Effector memory CD4-positive, alpha-beta T cell (primary cell): ENCODE measurements at places on chromosomes 6 and 20.
A peak's percentile ranks its signal among the peaks of the same experiment; 100 is the strongest.

DNA sequence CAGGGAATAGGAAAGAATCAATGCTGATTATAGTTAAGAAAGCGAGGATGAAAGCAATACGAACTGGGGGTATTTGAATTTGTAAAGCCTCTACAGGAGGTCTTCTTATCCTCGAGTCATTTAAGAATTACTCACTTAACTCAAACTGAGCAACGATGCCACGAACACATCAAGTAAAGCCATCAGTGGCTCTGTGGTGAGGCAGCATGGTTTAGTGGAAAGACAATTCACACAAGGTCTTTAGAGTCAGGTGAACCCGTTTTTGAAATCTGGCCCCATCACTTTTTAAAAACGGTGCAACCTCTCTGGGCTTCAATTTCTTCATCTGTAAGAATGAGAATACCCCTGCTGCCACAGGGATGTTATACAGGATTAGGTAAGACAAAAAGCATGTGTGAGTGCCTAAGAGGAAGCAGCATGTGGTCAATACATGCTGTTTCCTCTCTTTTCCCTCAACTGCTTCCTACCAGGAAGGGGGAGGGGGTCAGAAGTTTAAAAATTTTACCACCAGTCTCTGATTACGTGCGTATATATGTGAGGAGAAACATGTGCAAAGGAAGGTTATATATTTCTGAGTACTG lies 162.0 kb downstream of the BTBD9 start:
- DNase-seq, result no peak

DNA sequence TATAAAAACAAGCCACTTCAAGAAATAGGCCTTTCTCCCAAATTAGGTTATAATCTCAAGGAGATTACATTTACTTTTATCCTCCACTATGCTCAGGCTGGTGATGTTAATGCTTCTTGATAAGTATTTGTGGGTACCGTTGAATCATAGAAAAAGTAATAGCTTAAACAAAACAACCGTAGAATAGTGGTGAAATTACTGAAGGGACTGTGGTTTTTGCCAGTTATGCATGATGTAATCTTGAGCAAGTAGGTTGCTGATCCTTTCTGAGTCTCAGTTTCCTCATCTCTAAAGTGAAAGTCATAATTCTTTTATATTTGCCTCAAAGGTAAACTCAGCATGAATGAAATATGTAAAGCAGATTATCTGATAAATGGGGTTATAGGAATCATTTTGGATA lies 187.3 kb upstream of the JAG1 start:
- no peak for DNase-seq

- no peak for DNase-seq
Observed at GRCh38 chr6:122778302-122778701, 1.2 kb upstream of the FABP7 start.

DNA sequence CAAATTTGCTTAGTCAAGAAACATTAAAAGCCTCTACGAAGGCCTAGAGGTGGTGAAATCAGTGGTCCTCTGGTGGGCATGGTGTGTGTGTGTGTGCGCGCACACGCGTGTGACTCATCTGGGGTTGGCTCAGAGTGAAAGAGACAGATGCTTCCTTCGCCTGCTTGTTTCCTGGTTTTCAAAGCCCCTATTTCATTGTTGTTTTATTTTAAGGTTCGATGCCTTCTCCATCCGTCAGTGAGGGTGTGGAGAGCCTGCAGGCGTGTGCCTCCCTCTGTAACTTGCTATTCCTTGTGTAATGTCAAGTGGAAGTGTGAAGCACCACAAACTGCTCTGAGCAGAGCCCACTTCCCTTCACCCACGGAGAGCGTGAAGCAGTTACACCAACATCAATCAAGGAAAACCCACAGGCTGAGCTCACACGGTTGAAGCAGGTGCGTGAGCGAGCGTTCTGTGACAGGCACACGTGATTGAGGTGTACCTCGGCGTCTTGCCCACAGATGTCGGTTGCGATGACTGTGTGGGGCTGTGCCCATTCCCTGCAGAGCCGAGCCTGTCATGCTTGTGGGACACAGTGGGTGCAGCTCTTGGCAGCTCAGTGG lies 233.9 kb downstream of the PRL start:
- no peak for DNase-seq

GRCh38 chr6:31940256-31940664 lies 5.6 kb upstream of the CFB start:
- DNase-seq, result no peak

DNA sequence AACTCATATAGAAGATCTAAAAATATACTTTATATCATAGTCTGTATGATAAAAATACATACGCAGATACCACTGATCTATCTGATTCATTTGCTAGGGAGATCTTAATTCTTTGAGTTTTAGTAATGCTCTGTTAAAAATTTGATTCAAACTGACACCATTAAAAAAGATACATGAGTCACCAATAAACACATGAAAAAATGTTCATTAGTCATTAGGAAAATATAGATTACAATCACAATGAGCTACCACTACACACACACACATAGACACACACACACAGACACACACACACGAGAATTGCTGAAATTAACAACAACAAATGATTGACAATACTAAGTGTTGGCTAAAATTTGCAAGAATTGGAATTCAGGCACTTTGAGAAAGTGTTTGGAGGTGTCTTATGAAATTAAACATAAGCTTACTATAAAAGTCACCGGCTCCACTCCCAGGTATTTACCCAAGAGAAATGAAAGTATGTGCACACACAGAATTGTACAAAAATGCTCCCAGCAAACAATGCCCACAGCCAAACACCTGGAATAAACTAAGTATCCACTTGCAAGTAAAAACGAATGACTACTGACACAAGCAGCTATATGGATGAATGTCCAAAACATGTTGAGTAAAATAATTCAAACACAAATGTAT lies 117.7 kb upstream of the GGTLC1 start:
- no peak for DNase-seq

DNA sequence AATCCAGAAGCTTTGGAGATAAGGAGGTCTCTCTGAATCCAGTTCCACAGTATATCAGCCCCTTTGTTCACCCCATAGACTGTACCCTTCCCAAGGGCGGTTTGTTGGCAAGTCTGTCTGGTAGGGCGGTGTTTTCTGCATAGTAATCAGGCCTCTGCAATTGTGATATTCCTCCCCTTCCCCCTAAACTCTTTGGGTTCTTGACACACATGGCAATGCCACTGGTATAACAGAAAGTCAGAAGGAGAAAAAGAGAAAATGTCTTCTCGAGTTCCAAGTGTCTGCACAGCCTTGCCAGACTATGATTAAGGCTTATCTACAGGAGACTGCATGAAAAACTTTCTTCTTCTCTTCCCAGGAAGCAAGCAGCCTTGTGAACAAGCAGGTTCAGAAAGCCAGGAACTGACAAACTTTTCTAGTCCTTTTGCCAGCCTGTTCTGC lies 45.6 kb downstream of the FOXO3 start:
- no peak for DNase-seq

GRCh38 chr6:113591896-113592827 lies 265.0 kb upstream of the MARCKS start:
- no peak for DNase-seq

- DNase-seq, result no peak
Observed at GRCh38 chr20:58526411-58526810, 11.2 kb upstream of the APCDD1L start.

- DNase-seq, result peak; percentile 9
Observed at GRCh38 chr6:109073344-109074132, 21.1 kb downstream of the SESN1 start.

GRCh38 chr6:122365775-122366403 lies 33.6 kb upstream of the HSF2 start:
- no peak for DNase-seq

DNA sequence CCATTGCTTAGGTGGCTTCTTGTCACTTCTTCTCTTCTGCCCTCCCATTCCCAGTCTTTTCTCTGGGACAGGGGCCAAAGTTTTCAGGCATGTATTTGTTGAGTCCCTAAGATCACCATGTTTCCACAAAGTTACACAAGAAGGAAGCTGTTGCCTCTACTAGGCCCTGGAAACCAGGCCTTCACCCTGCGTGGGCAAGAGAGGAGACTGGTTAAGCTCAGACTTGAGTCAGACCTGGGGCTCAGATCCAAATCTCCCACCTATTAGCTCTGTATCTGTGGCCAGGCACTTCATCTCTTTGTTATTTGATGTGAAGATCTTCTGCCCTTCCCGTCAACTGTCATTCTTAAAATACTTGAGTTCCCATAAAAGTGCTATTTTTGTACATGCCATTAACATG lies 154.6 kb downstream of the SASH1 start:
- no peak for DNase-seq

- no peak for DNase-seq
Observed at GRCh38 chr6:12957321-12958051, 240.9 kb downstream of the PHACTR1 start.

- no peak for DNase-seq
Observed at GRCh38 chr20:64049060-64049877, at the start of gene SOX18. Gene SOX18, minus strand, starts transcription at chr20:64049639. Its CDS starts 123 bp downstream, at chr20:64049516.

DNA sequence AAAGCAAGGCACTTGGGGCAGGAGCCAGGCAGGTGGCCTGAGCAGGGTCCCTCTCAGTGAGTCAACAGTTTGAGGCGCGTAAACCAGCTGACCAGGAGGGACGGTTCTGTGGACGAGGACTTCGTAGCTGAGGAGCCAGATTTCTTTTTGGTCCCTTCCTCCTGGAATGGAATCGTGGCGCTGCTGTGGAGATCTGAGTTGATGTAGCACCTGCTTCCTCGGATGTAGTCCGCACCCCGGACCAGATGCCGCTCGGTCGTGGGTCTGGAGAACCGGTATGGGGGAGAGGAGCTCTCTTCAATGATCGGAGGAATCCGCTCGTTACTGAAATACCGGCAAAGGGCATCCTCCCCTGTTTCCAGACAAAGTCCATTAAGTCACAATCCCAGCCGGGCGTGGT lies 49.7 kb upstream of the IPCEF1 start:
- DNase-seq, result no peak

GRCh38 chr20:9139106-9139833 lies 70.4 kb downstream of the PLCB4 start:
- DNase-seq, result no peak

DNA sequence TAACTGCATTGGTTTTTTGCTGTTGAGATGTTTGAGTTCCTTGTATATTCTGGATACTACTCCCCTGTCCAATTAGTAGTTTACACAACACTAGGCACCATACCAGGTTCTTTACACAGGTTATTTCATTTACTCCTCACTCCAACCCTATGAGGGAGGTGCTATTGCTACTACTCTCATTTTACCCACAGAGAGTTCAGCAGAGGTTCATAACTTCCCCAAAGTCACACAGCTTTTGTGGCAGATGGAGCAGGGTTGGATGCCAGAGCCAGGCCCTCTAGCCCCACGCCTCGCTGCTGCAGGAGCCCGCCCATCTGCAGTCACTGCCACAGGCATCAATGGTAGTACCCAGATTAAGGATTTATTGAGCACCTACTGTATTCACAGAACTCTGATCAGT lies 61.7 kb upstream of the MAP3K4 start:
- DNase-seq, result no peak

DNA sequence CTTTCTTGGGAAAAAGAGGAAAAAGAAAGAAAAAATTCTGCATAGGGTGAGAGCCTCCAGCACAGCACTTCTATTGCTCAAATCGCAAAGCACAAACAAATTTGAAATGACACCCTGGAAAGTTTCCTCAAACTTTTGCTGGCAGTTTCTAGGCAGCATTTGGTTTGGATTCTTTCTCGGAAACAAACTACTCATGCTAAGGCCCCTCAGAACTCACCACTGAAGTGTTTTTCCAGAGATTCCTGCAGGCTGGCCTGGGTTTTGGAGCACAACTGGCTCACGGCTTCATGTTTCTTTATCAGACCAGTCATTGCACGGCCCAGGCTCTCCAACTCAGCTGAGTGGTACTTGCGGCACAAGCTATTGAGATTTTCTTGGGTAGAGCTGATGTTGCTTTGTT lies 237.8 kb downstream of the SYNE1 start:
- DNase-seq, result no peak

DNA sequence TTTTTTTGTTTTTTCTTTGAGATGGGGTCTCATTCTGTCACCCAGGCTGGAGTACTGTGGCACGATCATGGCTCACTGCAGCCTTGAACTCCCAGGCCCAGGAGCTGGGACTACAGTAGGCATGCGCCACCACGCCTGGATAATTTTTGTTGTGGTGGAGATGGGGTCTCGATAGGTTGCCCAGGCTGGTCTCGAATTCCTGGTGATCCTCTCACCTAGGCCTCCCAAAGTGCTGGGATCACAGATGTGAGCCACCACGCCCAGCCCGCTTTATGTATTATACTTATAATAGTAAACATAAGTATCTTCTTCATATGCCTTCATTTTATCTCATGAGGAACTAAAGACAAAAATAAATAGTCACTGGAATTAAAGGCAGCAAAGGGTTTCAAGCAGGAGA lies 63.5 kb downstream of the GINS1 start:
- DNase-seq, result no peak

DNA sequence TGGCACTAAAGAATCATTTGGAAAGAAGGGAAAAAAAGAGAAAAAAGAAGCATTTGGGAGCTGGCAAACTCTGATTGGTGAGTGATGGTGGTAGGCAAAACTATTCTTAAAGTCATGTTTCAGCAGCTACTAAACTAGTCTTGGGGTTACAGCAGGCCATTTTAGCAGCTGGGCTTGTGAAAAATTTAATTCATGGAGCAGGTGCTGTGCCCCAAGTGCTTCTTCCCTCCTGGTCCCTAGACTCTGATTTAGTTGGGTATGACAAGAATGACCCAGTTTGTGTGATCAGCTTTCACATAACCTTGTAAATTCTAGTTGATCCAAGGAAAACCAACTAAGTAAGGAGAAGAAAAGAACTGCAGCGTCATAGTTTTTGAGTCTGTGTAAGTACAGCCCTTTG lies 1.1 kb upstream of the ASIP start:
- no peak for DNase-seq

DNA sequence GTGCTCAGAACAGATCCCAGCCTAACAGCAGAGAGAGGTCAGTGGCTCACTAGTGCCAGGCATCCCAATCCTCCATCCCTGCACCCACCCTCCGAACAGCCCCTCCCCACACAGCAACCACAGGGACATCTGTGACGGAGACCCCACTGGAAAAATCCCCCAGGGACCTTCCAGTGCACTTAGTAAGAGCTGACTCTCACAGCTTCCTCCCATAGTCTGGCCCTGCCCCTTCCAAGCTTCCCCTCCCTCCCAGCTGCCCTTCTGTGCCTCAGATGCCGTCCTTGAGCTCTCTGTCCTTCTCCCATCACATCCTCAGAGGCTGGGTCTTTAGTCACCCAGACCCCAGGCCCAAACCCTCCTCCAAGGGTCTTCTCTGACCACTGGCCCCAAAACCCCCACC lies 9.7 kb upstream of the THBS2 start:
- DNase-seq, result no peak

DNA sequence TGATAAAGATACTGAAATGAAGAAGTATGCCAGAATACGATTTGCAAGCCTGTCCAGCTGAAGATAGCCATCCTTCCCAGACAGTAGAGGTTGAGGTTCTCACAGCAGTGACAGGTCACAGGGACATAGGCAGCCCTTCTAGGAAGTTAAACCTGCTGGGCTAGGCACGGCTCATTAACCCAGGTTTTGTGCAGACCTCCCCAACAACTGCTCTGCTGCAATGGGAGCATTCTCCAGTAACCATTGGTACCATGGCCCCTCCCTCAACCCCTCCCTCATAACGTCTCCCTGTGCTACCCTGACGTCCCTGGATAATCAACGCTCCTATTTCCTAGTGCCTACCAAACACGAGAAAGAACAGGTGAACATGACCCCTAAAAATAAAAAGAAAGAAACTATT lies 15.8 kb downstream of the ID4 start:
- no peak for DNase-seq

- DNase-seq, result no peak
Observed at GRCh38 chr6:154993026-154993425, 2.1 kb upstream of the TIAM2 start.

GRCh38 chr20:47066484-47067270 lies 172.0 kb downstream of the EYA2 start:
- no peak for DNase-seq
